ENCODE measurements at places on chromosomes 4 and X.
A peak's percentile ranks its signal among the peaks of the same experiment; 100 is the strongest.

GRCh38 chr4:98027827-98028226 lies 115.4 kb downstream of the STPG2 start:
- DNase-seq: peak; percentile 47

GRCh38 chr4:109278594-109279031 lies 23.8 kb downstream of the COL25A1 start:
- DNase-seq: no peak

GRCh38 chrX:133983256-133983973 lies 2.0 kb downstream of the GPC3 start:
- DNase-seq: no peak

GRCh38 chr4:2651546-2651945 lies 104.6 kb downstream of the TNIP2 start:
- DNase-seq: no peak

GRCh38 chr4:175807547-175807946 lies 4.5 kb downstream of the GPM6A start:
- DNase-seq: no peak

DNA sequence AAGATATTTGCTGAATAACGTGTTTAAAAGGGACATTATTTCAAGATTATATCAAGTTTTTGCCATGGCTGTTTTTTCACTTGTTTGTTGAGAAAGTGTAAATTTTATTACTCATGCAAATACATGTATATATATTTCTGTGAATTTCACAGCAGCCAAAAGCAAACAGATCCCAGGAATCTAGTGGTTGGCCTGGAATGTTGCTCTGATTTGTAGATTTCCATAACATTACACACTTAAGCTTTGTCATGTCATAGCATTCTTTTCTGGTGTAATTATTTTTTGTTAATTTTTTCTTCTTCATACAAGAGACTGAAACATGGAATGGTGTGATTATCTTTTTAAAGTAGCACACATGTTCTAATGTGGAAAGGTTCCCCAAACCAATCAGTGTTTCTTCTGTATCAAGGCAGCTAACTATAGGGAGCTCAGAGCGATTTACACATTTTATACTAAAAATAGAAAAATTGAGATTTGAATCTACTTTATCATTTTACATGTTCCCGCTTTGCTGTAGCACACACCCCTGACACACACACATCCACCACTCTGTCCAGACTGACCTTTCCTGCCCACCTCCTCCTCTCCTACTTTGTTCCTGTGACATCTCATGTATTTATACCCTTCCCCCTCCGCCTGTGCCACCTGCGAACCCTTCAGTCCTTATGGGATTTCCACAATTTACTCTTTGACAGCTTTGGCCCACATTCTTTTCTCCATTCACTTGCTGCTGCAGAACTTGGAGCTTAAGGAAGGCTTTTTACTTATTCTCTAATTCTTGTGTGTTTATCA lies 20.3 kb downstream of the RUFY3 start:
- DNase-seq: no peak

- peak; percentile 47 for DNase-seq
Observed at GRCh38 chr4:151674804-151675391, 85.9 kb downstream of the GATB start.

- no peak for DNase-seq
Observed at GRCh38 chr4:41256131-41256739, 493 bp upstream of the UCHL1 start.

GRCh38 chr4:140808256-140808655 lies 52.1 kb upstream of the TBC1D9 start:
- DNase-seq: no peak
